ENCODE measurements at places on chromosomes 6 and 20.

GRCh38 chr20:9993137-9993536, 41.6 kb upstream of the ANKEF1 start:
- no peak for DNase-seq

- no peak for DNase-seq
Measured at GRCh38 chr20:8155812-8156211, 23.7 kb downstream of the PLCB1 start.

GRCh38 chr20:23434521-23435313, 4.8 kb upstream of the CSTL1 start:
- DNase-seq: no peak

DNA sequence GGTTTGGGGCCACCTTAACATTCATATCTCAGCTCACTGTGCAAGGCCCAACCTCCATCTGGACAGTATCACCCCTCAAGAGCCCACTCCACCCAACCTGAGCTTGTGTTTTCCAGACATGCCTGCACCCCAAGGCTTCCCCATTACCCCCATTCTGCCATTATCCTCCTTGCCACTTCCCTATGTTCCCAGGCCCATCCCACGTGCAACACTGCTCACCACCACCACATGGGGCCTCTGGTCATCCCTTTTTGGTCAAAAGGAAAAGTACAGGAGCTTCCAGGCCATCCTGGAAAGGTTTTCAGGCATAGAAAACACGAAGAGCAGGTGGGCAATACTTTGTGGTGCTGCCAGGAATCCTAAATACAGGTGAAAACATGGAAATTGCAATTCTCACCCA, 140.3 kb downstream of the SYNDIG1 start:
- no peak for DNase-seq

DNA sequence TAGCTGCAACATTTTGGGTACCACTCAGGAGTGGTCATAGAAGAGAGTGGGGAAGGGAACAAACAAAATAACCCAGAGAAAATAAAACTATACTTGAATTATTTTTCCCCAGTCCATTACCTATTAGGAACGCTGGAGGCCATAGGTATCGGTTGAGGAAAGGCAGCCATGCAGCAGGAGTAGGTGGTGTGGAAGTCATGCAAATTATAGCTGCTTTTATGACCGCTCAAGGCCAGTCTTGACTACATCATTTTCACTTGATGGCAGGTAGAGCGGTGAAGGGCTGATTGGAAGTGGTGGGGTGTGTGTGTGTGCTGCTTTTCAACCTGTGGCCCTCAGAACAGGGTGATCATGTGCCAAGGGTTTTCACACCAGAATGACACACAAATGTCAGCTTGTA, 36.5 kb upstream of the KIF13A start:
- DNase-seq: no peak

DNA sequence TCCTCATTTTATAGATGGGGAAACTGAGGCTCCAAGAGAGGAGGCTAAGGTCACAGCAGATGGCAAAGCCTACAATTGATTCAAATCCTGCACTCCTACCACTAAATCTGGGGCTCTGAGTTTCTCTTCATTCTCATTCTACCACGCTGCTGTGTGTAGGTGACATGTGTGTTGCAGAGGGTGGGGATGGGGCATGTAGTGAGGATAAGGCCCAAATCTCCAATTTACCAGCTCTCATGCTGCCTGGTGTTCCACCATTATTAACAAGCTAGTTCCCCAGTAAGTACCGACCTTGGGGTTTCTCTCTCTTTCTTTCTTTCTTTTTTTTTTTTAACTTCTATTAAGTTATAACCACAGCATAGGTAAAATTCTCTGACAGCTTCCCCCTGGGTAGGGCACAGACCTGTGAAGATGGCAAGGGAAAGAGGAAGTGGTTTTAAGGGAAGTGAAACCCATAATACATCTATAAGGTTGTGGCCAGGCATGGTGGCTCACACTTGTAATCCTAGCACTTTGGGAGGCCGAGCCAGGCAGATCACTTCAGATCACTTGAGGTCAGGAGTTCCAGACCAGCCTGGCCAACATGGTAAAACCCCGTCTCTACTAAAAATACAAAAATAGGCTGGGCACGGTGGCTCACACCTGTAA, 13.0 kb upstream of the MATN4 start:
- DNase-seq: no peak

DNA sequence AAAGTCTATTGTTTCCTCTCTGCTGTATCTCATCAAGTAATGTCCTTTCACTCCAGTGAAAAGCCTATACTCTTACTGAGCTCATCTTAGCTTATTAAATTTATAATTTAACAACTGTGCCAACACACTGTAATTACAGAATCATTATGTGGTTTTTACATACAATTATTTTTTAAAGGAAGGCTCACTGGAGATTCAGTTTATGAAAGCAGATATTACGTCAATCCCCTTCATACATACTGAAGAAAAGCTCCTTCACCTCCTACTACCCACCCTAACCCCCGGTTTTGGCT, 28.1 kb downstream of the ARHGAP18 start:
- DNase-seq: no peak

DNA sequence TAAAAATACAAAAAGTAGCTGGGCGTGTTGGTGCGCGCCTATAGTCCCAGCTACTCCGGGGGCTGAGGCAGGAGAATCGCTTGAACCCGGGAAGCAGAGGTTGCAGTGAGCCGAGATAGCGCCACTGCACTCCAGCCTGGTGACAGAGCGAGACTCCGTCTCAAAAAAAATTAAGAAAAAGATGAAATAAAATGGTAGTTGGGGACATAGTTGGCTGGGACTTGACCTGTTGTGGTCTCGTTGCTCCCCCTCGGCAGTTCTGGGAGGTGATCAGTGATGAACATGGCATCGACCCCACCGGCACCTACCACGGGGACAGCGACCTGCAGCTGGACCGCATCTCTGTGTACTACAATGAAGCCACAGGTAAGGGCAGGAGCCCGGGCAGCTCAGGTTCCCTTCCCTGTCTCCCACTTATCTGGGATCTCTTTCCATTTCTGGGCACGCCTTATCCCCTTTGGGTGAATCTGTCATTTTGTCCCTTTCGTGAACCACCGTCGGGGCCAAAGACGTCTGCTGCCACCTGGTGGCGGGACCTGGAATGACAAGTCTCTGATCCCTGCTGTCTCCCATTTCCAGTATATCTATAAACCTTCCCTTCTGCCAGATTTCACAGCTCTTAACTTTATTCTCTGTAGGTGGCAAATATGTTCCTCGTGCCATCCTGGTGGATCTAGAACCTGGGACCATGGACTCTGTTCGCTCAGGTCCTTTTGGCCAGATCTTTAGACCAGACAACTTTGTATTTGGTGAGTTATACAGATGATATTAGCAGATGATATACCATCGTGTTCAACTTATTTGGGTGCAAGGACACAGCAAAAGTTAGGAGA, 2.3 kb downstream of the TUBB start:
- DNase-seq: peak; percentile 87

DNA sequence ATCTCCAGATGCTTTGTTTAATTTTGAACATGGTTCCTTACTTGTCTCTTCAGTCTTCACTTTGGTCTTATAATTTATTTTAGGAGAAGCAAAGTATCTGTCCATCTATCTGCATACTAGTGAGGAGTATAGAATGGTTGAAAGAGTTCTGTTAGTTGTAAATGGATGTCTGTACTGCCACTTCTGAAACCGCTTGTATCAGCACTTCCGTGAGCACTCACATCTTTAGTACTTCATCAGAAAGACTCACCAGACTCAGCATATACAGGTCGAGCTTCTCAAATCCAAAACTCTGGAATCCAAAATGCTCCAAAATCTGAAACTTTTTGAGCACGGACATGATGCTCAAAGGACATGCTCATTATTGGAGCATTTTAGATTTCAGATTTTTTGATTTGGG, 142.0 kb upstream of the GLP1R start:
- no peak for DNase-seq

DNA sequence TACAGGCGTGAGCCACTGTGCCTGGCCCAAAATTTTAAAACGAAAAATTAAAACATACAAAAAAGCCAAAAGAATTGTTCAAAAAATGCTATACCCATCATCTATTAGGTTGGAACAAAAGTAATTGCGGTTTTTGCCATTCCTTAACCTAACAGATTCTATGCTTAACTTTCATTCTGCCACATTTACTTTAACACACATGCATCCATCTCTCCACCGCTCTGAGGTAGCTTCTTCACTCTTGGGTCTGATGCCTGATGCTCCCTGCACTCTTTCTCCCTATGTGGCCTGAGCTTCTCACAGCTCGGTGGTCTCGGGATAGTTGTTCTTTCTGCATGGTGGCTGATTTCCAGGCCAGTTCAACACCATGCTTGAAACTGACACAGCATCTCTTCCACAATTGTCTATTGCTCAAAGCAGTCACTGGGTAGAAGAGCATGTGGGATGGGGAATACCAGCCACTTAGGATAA, 4.7 kb upstream of the MANBAL start:
- DNase-seq: no peak

- DNase-seq: peak; percentile 44
Measured at GRCh38 chr6:125346201-125346925, 44.6 kb upstream of the HDDC2 start.

GRCh38 chr6:38773338-38773737, 58.2 kb downstream of the DNAH8 start:
- DNase-seq: no peak

GRCh38 chr6:163888030-163888819, 473.7 kb downstream of the QKI start:
- DNase-seq: no peak

DNA sequence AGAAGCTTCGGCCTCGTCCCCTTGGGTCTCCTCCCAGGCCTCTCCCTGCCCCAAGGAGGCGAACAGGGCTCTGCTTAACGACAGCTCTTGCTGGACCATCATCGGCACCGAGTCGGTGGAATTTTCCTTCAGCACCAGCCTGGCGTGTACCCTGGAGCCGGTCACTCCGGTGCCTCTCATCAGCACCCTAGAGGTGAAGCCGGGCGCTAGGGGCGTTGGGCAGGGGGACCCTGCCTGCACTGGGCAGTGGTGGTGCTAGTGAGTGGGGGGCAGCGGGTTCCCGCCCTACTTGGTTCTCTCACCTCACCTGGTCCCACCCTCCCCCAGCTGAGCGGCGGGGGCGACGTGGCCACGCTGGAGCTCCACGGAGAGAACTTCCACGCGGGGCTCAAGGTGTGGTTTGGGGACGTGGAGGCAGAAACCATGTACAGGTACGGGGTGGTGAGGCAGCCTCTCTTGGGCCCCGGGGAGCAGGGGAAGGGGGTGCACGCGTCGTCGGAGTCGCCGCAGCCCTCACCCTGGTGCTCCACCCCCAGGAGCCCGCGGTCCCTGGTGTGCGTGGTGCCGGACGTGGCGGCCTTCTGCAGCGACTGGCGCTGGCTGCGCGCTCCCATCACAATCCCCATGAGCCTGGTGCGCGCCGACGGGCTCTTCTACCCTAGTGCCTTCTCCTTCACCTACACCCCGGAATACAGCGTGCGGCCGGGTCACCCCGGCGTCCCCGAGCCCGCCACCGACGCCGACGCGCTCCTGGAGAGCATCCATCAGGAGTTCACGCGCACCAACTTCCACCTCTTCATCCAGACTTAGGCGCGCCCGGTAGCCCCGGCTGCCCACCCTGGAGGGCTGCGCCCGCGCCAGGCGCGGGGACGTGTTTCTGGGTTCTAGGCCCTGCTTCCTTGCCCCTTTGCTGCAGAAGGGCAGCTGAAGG, 8.3 kb upstream of the MATN4 start:
- DNase-seq: no peak

- no peak for DNase-seq
Measured at GRCh38 chr6:79861023-79861422, 86.3 kb downstream of the ELOVL4 start.

DNA sequence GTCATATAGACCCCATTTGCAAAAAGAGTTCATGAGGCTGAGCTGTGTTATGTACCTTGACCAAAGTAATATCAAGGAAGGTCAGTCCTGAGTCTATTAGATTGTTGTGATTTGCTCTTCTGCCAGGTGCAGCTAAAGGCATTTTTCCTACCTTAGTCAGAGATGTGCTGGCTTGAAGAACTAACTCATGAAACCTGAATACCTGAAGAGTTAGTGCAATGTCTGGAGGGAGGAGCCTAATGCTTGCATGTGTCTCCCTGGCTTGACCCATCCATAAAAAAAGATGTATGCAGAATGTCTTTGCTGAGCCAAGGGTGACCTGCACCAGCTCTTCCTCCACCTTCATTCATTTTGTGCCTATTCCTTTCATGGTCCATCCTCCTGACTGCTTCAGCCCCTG, 742.0 kb downstream of the KIF16B start:
- DNase-seq: no peak

GRCh38 chr20:44792796-44793195, 17.6 kb downstream of the RIMS4 start:
- no peak for DNase-seq

- DNase-seq: no peak
Measured at GRCh38 chr6:127737768-127738167, 160.8 kb downstream of the C6orf58 start.

DNA sequence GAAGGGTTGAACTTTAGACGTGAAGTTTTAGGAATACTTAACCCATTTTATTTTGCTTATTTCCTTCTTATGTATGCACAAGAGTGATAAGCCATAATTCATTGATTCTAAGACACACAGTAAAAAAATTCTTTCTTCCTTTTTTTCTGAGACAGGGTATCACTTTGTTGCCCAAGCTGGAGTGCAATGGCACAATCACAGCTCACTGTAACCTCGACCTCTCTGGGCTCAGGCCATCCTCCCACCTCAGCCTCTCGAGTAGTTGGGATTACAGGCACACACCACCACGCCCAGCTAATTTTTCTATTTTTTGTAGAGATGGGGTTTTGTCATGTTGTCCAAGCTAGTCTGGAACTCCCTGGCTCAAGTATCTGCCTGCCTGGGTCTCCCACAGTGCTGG, 116.6 kb upstream of the RNF24 start:
- no peak for DNase-seq

DNA sequence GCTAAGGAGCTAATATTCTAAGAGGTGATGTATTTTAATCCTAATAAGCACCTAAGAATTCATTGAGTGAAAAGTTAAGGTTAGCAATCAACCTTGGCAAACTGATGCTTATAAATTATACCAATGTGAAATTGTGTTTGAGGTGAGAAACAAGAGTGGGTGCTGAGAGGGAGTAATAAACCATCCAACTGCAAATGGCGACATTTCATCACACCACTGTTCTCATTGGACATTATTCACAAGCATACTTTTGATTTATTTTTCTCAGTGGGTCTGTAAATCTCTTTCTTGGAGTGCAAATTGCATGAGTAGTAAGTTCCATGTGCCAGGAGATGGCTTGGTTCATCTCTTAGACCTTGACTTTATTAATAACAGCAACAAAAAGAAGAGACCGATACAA, 71.5 kb downstream of the BMP6 start:
- DNase-seq: no peak

Data from left hindlimb (tissue), 1 donor.